ENCODE measurements at places on chromosomes 7 and 10.

DNA sequence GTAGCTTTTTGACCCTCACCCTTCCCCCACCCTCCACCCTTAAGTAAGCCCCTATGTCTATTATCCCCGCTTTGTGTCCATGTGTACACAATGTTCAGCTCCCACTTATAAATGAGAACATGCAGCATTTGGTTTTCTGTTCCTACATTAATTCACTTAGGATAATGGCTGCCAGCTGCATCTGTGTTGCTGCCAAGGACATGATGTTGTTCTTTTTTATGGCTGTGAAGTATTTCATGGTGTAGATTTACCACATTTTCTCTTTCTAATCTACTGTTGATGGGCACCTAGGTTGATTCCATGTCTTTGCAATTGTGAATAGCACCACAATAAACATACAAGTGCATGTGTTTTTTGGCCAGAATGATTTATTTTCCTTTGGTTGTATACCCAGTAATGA is 232.2 kb downstream of the CACNA2D1 start:
- DNase-seq = no peak

DNA sequence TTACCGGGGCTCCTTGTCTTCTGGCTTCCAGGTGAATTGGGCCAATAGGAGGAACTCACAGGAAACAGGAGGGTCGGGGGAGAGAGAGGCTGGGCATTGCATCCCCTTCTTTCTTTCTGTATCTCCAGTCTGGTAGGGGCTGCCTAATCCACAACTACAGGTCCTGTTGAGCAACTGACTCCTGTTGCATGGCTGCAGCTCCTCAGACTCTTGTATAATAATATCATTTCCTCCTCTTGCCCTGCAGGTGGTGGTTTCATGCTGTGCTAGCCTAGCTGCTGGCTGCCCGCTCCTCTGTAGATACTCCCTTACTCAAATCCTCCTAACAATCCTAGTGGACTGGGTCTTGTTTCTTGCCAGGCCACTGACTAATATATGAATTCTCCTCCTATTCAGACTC is 276.5 kb upstream of the SMIM30 start:
- no peak for DNase-seq

DNA sequence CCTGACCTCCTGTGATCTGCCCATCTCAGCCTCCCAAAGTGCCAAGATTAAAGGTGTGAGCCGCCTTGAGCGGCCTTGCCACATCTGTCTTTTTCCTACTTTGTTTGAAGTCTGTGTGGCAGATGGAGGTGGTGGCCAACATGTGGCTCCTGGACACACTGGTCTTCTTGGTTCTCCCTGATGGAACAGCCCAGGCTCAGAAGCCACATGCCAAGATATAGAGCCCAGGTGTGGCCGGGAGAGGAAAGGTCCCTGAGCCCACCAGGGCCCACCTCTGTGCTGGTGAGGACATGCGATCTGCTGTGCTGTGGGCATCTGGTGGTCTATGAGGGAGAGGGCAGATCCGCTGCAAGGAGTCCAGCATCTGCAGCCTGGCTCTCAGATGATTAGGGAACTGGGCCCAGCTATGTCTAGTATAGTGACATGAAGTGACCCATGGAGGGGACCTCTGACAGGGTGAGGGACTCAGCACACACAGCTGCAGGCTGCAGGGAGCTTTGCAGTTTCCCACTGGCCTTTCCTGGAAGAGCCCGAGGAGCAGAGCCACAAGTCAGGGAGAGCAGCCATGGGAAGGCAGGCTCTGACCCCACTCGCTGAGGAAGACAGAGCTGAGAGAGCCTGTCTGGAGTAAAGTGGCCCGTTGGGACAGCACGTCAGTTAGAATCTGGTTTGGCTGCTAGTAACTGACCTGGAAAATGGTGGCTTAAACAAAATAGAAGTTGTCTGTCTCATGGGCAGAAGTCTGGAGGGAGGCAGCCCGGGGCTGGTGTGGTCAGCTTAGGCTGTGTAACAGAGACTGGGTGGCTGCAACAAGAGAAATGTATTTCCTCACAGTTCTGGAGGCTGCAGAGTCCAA is 25.9 kb downstream of the ADCY1 start:
- no peak for DNase-seq

GRCh38 chr10:86366902-86367151 is 232 bp upstream of the GRID1 start:
- no peak for DNase-seq

DNA sequence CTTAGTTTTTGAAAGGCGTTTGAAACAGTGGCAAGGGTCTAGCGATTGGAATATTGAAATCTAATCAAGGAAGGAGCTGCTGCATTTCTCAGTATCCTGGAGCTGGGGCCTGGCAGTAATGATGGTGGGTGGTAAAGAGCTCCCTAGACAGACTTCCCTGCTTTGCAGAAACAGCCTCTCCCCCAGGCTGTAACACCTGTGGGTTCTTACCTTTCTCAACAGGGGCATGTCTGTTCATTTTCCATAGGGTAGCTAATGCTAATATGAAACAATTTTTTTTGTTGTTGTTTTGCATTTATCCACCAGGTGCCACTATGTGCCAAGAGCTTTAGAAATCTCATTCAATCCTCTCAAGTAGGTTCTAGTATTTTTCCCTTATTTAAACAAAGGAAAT is 345.5 kb downstream of the REEP3 start:
- no peak for DNase-seq

DNA sequence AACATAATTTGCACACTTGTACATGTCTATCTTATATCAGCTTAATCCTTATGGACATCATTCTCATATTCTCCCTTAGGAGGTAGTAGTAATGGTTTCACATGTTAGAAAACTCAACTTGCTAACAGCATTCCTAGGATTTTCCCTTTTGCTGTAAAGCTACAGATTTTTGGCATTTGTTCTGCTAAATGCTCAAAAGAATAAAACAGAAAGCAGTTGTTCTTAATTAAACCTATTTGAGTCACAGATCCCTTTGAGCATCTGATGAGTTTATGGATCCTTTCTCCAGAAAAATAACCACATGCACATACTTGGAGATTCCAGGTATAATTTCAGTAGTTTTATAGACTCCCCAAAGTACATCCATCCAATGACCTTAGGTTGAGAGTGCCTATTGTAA is 122.9 kb upstream of the BET1 start:
- DNase-seq = no peak

- DNase-seq = no peak
These were observed 18.1 kb upstream of the KNDC1 start for GRCh38 chr10:133141958-133142340.

DNA sequence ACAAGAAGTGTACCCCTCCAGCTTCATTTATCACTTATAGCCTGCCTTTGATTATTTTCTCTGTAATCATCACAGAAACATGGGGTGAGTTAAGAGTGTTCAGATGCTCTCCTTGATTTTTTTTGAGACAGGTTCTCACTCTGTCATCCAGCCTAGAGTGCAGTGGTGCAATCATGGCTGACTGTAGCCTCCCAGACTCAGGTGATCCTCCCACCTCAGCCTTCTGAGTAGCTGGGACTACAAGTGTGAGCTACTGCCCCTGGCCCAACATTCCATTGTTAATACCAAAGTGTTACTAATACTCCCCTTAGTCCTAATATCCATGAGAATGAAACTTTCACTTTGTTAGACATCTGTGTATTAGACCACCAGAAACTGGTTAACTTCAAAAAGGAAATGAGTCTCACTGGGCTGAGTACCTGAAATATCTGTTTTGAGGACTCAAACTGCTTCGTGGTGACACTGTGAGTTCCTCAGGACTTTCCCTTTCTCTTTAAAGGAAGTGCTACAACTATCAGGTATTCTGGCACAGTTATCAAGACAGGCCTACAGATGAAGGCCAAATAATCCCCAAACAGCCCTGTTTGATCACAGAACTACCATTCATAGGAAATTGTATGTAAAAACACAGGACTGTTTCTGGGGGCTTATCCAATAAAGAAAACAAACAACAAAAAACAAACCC is 20.5 kb upstream of the CFAP70 start:
- DNase-seq = no peak

DNA sequence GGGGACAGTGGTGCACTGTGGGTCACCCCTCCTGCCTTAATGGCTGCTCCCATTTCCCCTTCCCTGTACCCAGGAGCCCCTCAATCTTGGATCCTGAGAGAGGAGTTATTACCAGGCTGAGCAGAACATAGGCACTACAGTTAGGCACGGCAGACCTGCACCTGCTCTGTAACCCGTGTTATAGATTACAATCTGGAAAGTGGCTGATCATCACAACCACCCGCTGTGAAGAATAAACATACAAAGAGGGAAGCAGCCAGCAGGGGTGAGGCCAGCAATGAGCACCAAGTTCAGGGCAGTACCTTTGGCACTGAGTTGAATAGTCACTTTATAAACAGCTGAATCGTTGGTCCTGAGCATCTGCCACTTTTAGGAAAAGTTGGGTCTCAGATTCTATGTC is 1.7 kb downstream of the CDHR1 start:
- DNase-seq = no peak

DNA sequence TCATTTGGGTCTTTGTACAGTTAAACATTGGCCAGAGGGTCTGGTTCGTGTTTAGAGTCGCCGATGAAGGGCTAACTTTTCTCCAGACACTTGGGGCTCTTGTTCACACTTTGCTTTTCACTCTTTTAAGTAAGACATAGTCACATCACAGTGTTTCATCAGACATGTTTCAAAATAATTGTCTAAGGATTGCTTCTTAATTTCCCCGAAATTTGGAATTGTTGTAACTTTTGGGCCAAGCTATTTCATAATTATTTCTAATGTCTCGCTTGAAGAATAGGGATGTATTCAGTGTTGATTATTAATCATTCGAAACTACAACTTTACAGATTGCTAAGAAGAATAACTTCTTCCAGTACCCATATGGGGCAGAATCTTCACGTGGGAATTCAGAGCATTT is 92.8 kb downstream of the TCF7L2 start:
- DNase-seq = no peak

DNA sequence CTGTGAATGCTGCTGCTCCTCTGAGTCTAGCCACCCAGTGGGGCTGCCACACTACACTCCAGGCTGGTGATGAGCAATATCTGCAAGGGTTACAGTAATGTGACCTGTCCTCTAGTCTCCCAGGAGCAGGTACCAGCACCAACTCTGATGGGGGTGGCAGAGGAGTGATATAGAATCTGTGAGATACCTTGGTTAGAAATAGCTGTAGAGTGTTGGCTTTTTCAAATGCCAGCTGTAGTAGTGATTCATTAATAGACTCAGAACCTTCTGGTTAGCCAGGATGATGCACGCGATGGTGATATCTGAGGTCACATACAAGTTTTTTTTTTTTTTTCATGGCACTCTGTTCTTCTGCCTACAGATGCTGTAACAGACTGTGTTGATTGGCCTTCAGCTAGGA is 757.1 kb downstream of the INHBA start:
- DNase-seq = no peak

- DNase-seq = no peak
These were observed 123.0 kb downstream of the GPR85 start for GRCh38 chr7:112963634-112964033.

- peak; percentile 53 for DNase-seq
These were observed 6.0 kb upstream of the TMED4 start for GRCh38 chr7:44587843-44588711.

GRCh38 chr7:142800699-142801260 is 30.0 kb downstream of the PRSS2 start:
- DNase-seq = no peak

GRCh38 chr7:111743244-111743847 is 181.1 kb upstream of the IMMP2L start:
- no peak for DNase-seq

DNA sequence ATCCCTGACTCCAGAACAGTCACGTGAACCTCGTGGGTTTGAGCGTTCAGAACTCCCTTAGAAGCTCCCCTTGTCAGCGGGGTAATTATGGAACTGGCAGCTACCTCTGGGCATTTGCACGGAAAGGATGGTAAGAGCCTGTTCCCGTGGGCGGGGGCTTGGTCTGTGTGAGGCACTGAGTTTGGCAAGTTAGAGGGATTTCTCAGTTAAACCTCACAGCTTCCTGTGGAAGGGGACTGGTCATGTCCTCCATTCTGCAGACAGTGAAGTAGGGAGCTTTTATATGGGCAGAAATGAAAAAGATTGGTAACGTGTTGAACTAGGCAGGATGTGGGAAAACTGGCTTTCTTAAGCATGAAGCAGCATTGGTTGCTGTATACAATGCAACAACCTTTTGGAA is 16.0 kb downstream of the PALD1 start:
- no peak for DNase-seq

- DNase-seq = no peak
These were observed 3.4 kb upstream of the DLX6 start for GRCh38 chr7:97001656-97002554.

GRCh38 chr10:104122225-104123107 is 495 bp downstream of the SFR1 start:
- DNase-seq = no peak

GRCh38 chr10:80333983-80334382 is 22.6 kb downstream of the DYDC1 start:
- no peak for DNase-seq

- DNase-seq = no peak
These were observed 59.2 kb downstream of the CDK13 start for GRCh38 chr7:40009301-40009700.

DNA sequence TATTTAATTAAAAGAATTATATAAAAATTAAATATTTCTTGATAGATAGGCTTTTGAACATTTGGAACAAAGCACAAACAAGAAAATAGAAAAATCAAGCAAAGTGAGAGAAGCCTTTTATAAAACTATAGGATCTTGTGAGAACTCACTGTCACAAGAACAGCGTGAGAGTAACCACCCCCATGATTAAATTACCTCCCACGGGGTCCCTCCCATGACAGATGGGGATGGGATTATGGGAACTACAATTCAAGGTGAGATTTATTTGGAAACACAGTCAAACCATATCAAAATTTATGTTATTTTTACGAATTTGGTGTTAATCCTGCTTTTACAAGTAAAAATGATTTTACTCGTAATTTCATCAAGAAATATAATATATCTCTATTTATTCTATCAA is 1136.1 kb upstream of the POT1 start:
- DNase-seq = no peak

- no peak for DNase-seq
These were observed 90.5 kb upstream of the POM121L12 start for GRCh38 chr7:52944921-52945320.

DNA sequence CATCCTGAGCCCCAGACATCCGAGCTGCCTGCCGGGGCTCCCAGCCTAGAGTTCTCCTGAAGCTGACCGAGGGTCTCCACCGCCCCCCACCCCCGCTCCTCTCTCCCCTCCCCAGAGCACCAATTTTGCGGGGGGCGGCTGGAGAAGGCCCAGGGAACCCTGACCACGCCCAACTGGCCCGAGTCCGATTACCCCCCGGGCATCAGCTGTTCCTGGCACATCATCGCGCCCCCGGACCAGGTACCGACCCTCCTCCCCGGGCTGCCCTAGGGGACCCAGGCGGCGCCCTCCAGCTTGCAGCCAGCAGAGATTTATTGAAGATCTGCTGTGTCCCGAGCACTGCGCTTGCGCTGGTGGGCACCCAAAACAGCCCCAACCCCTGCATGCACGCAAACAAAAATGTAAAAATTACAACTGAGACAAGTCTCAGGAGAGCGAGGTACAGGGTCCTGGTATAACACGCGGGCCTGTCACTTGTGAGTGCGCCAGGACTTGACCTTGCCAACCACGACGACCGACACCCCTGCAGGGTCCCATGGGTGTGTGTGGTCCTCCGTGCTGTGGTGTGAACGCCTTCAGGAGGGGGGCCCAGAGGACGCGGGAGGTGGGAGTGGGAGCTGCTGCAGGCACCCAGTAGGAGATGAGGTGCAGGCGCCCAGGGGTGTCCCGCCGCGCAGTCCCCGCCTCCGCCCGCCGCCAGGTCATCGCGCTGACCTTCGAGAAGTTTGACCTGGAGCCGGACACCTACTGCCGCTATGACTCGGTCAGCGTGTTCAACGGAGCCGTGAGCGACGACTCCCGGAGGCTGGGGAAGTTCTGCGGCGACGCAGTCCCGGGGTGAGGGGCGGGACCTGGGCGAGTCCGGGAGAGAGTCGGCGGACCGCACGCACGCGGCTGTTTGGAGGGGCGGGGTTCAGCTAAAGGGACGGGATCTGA is 3.1 kb downstream of the PCOLCE start:
- no peak for DNase-seq
